ENCODE measurements at places on chromosomes 12 and 14.

- H3K27me3 ChIP-seq: no peaks in the 10 kb centered on the region
- H3K36me3 ChIP-seq: peaks cover 100% of the 10 kb centered on the region
- no peak for DNase-seq
- no peak overlapping the region for H3K27ac ChIP-seq
These were observed 27.5 kb downstream of the ZC2HC1C start for GRCh38 chr14:75096959-75097358.

DNA sequence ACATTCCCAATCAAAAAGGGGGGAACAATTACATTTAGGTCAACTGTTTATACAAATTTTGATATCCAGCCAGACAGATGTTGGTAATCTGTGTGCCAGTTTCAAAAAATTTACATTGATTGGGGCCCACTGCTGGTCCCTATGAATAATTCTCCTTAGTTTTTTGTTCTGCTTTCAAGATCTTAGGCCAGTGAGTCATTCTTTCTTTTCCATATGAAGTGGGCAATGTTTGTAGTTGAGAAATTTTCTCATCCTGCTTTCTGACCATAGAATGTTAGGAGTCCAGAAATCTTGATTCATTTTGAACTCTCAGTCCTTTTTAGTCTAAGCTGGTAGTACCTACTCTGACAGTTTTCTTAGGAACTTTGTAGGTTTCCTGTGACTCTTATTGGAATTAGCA is 244.3 kb downstream of the DIO2 start:
- DNase-seq: no peak
- H3K27ac ChIP-seq: no peak overlapping the region
- no peak overlapping the region for H3K4me3 ChIP-seq

DNA sequence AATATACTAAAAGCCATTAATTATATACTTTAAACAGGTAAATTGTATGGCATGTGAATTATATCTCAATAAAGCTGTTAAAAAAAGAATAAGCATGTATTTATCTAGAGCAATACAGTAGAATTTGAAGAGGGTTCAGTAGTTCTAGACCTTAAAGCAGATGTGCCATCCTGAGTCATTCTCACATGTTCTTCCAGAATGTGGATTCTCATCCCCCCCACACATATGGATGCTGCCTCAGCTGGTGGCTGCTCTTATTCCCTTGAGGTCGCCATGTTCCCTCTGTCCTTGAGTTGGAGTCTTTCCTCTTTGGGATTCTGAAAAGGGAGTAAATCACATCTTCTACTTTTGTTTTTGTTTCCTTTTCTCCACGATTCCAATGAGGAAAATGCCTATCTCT is 321.3 kb downstream of the AEBP2 start:
- H3K27ac ChIP-seq: no peak overlapping the region
- H3K36me3 ChIP-seq: no peaks in the 10 kb centered on the region
- H3K4me3 ChIP-seq: no peak overlapping the region
- no peaks in the 10 kb centered on the region for H3K4me1 ChIP-seq

- H3K4me1 ChIP-seq: no peaks in the 10 kb centered on the region
- DNase-seq: no peak
- no peak overlapping the region for H3K27ac ChIP-seq
These were observed 308.2 kb upstream of the AMIGO2 start for GRCh38 chr12:47387994-47388393.

GRCh38 chr14:24938593-24938992 is 111.4 kb downstream of the STXBP6 start:
- DNase-seq: no peak
- no peak overlapping the region for H3K27ac ChIP-seq
- H3K4me1 ChIP-seq: no peaks in the 10 kb centered on the region
- no peak overlapping the region for H3K4me3 ChIP-seq
- no peaks in the 10 kb centered on the region for H3K36me3 ChIP-seq
- H3K27me3 ChIP-seq: no peaks in the 10 kb centered on the region

DNA sequence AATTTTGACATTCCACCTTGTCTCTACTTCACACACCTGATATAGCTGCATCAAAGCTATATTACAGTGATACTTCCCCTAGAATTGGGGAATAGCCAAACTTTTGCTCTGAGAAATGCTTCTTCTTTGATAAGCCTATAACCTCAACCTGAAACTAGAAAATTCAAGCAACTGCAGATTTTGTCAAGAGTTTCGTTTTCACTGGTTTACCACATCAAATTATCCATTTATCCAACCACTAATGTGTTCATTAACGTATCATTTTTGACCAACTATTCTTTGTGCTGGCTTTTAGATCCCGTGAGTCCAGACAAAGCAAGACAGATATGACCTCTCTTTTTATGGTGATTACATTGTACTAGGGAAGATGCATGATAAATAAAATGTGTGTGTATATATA is 13.5 kb upstream of the TAS2R46 start:
- no peak overlapping the region for H3K4me3 ChIP-seq
- no peaks in the 10 kb centered on the region for H3K36me3 ChIP-seq
- no peak for DNase-seq
- no peaks in the 10 kb centered on the region for H3K27me3 ChIP-seq
- H3K4me1 ChIP-seq: no peaks in the 10 kb centered on the region

DNA sequence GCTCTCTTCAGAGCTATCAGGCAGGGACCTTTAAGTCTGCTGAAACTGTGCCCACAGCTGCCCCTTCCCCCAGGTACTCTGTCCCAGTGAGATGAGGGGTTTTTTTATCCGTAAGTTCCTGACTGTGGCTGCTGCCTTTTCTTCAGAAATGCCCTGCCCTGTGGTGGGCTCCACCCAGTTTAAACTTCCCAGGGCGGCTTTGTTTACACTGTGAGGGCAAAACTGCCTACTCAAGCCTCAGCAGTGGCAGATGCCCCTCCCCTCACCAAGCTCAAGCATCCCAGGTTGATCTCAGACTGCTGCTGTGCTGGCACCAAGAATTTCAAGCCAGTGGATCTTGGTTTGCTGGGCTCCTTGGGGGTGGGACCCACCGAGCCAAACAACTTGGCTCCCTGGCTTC is 46.9 kb upstream of the SLC16A7 start:
- no peaks in the 10 kb centered on the region for H3K36me3 ChIP-seq
- no peaks in the 10 kb centered on the region for H3K27me3 ChIP-seq
- no peak for DNase-seq

DNA sequence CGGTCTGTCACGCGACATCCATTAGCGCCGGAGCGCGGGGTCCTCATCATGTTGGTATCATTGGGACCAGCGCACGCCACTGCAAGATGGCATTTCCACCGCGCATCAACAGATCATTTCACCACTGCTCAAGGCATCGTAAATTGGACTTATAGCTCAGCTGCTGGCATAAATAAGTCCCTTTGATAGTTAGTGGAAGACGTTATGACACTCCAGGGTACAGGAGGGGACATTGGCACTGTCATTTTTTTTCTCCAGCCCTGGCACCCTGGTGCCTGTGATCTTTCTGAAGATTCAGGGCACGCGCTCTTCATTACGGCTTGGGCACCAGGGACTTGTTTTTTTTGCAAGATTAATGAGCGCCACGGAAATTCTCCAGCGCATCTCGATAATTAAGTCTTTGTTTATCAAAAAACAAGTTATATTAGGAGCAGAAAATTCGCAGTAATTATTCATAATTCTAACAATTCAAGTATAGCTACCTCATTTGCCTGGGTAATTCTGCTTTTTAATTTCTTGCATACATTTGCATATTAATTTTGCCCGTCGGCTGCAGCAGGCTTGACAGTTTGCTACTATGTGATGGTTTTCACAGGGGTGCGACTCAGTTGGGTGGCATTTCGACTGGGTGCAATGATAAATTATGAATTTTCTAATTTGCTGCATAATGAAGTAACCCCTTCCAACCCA is 167.7 kb downstream of the VRK1 start:
- no peaks in the 10 kb centered on the region for H3K36me3 ChIP-seq
- H3K27ac ChIP-seq: no peak overlapping the region
- no peak for DNase-seq
- no peaks in the 10 kb centered on the region for H3K27me3 ChIP-seq
- peaks cover 14% of the 10 kb centered on the region for H3K4me1 ChIP-seq
